AG04450 (cell line): ENCODE measurements at places on chromosomes 4 and X.

DNA sequence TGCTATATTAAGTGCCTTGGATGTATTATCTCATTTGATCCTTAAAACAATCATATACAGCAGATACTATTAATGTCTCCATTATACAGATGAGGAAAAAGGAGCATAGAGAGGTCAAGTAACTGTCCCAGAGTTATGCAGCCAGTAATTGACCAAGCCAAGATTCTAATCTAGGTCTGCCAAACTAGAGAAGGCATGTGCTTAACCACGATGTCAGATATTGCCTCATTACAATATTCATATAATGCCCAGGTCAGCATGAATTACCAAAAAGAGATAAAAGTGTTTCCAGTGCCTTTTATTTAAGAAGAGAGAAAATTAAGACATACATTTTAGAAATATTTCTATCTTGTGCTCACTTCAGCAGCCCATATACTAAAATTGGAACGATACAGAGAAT lies 7.1 kb downstream of the ARHGEF6 start:
- DNase-seq: no peak

GRCh38 chrX:435536-436122 lies 48.9 kb upstream of the PPP2R3B start:
- DNase-seq: no peak

GRCh38 chrX:50952406-50952805 lies 41.9 kb downstream of the BMP15 start:
- DNase-seq: no peak

- DNase-seq: no peak
Observed at GRCh38 chr4:804804-805203, 21.1 kb downstream of the CPLX1 start.

- DNase-seq: no peak
Observed at GRCh38 chr4:127881563-127881864, 821 bp downstream of the PLK4 start.
